ENCODE measurements at places on chromosomes 6 and 20.

DNA sequence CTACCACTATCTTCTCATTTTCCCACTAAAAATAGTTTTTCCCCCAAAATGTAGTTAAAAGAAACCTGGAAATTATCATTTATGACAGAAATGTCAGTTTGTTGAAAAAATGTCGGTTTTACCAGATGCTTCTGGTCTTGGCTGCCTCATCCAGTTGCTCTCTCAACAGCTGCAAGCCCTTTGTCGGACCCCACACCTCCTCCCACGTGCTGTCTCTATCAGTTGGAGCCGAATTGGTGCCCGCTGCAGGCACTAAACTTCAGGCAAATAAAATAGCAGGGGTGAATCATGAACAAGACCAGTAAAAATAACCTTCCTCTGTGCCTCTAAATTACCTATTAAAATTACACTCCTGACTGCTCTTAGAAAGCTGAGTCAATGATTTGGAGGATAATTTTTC, 129.5 kb upstream of the CEP162 start:
- no peak for DNase-seq

- no peak for DNase-seq
Observed at GRCh38 chr20:57180954-57181353, 85.5 kb downstream of the BMP7 start.

DNA sequence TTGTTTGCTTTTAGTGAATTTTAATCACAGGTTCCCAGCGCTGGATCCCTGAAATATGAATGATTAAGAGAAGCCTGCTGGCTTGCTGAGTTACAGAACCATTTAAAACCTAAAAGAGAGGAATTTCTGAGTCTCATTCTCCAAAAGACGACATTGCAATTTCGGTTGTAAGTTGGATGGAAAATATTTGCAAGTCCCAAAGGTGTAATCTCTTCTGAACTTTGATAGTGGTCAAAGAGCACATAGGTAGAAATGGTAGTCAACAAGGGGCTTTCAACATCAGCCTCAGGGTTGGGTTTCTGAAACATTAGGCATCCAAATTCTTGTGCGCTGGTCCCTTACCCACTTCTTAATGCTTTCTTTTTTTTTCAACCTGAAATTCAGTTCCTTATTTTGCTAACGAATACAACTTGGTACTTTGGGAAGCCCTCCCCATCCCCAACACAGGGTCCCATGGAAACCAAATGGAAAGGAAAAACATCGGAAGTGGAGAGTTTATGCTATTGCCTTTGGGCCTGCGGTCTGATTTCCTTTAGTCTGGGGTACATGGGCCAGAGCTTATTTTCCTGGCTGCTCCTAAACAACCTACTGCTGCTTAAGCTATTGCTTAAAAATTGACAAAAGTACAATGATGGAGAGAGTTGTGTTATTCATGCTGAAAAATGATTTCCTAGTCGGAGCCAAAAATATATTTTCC, 117.0 kb upstream of the KCNK16 start:
- no peak for DNase-seq

GRCh38 chr6:50795574-50795973, 23.1 kb upstream of the TFAP2B start:
- DNase-seq = no peak

GRCh38 chr6:137799950-137800568, 67.0 kb upstream of the TNFAIP3 start:
- DNase-seq = no peak

DNA sequence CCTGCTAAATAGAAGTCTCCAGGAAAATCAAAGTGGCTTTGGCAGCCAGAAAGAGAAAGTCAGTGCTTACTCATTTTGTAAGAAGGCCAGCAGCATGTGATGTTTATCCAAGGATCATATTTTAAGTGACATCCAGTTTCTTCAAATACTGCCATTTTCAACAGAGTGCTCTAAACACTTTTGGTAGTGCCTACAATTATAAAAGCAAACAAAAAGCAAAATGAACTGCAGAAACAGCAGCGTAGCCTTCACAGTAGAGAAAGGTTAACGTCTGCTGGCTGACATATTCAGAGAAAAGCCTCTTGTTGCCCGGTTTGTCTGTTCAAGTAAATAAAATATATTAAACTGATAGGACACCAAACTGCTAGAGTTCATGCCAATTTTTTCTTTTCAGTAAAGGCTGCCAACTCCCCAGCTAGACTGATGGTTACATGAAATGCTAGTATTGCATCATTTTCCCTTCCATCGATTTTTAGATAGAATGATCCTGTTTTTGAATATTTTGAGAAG, 705.7 kb upstream of the SLC35B3 start:
- DNase-seq = no peak

DNA sequence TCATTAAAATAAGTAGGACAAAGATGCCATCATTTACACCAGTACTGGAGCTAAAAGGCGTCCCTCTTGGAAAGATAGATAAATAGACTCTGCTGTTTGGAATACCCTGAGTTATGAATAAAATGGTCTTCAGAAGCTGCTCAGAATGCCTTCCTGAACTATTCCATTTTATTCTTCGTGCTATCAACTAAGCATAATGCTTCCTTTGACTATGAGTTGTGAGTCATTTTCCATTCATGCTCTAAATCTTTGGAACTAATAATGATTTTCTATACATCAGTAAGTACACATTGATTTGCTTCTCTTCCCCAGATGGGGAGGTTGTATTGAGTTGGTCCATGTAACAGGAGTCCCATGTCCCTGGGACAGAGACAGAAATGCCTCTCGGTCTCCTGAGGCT, 98.3 kb upstream of the PDE7B start:
- DNase-seq = no peak

DNA sequence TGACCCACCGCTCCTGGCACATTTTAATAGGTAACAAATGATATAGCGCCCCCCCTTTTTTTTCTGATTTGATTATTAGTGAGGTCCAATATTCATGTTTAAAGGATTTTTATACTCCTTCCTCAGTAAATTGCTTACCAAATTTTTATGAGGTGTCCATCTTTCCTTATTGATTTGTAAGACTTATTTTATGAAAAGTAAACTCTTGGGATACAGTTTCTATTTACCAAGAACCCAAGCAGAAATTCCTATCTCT, 25.1 kb downstream of the TRIM27 start:
- no peak for DNase-seq

DNA sequence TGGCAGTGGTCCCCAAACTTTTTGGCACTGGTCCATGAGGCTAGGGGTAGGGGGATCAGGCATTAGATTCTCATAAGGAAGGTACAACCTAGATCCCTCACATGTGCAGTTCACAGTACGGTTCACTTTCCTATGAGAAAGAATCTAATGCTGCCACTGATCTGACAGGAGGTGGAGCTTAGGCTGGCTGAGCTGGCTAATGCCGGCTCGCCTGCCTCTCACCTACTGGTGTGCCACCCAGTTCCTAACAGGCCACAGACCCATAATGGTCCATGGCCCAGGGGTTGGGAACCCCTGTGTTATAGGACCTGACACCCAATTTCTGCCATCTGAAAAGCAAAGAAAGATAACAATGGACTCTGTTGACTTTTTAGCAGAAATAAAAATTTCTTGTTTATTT, 199.6 kb downstream of the GMPR start:
- no peak for DNase-seq

GRCh38 chr6:156617941-156618340, 159.2 kb upstream of the ARID1B start:
- no peak for DNase-seq

- DNase-seq = no peak
Observed at GRCh38 chr6:12221856-12222255, 68.3 kb upstream of the EDN1 start.

GRCh38 chr6:85416049-85416448, 33.8 kb upstream of the NT5E start:
- no peak for DNase-seq

GRCh38 chr6:113646701-113647100, 210.4 kb upstream of the MARCKS start:
- no peak for DNase-seq

DNA sequence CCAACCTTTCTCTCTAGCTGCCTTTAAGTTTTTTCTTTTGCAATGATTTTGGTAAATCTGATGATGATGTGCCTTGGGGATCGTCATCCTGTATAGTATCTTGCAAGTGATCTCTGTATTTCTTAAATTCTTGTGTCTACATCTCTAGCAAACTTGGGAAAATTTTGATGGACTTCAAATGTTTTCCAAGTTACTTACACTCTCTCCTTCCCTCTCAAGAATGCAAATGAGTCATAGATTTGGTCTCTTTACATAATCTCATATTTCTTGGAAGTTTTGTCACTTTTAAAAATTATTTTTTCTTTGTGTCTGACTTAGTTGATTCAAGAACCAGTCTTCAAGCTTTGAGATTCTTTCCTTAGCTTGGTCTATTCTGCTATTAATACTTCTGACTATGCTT, 176.4 kb downstream of the TBC1D32 start:
- no peak for DNase-seq

DNA sequence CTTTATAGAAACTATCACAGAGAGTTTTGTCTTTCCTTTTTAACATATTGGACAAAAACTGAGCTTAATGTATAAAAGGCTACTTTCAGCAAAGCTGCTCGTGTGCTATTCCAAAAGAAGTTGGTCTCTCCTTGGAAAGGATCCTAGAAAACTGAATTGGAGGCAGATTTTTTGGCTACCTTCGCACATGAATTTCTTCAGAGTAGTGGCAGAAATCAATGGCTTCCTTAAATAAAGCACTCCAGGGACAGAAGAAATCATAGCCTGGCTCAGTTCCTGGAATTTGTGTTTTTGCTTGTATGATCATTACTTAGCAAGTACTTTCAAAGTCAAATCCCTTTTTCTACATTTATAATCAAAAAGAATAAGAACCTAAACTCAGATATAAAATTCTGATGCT, 780.3 kb downstream of the PHF3 start:
- DNase-seq = no peak

- no peak for DNase-seq
Observed at GRCh38 chr6:138736640-138737039, 36.9 kb upstream of the CCDC28A start.

GRCh38 chr20:46122071-46122470, 4.0 kb downstream of the CD40 start:
- DNase-seq = peak; percentile 49

DNA sequence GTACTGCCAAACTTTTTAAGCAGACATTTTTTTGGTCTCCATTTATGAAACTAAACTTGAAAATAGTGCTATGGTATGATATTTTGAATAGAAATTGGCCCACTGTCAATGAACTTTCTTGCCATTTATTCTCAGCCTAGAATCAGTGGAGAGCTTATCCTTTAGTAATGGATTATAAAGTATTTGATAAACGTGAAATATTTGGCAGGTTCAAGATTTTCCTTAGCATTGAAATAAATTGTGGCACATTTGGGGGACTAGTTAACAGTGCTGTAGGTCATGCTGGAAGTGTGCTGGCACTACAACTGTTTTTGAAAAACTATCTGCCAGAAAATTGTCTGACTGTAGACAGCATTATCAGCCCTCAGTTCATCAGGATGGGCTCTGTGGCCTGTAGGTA, 2.1 kb downstream of the PRSS35 start:
- no peak for DNase-seq
